ENCODE measurements at places on chromosomes 11 and 22.

DNA sequence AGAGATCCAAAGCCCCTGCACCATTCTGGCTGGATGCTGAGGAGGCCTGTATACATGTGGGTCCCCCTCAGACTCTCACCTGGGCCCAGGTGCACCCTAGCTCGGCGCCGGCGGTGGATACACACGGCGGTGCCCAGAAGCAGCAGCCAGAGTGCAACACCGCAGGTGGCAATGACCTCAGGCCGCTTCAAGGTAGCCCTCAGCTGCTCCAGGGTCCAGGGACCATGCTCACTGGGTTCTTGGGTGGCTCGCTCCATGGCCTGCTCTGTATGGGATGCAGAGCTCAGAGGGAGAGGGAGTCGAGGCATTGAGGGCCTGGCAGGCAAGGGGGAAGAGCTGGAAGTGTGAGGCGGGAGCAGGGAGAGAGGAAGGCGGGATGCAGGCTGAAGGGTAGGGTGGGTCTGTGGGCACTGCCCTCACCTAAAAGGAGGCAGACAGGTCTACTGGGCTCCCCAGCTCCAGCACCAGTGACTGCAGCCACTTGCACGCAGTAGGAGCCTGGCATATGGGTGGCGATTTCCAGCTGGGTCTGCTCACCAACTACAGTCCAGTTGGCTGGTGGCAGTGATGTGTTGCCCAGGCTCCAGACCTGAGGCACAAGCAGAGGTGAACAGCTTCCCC, 3.8 kb downstream of the ROBO4 start:
- H3K27me3 ChIP-seq: peaks cover 19% of the 10 kb centered on the region
- H3K27ac ChIP-seq: no peak overlapping the region
- DNase-seq: no peak
- no peak overlapping the region for H3K4me3 ChIP-seq

GRCh38 chr22:33803371-33804282, 116.6 kb downstream of the LARGE1 start:
- H3K4me1 ChIP-seq: peaks cover 10% of the 10 kb centered on the region
- no peak overlapping the region for H3K4me3 ChIP-seq
- no peak overlapping the region for H3K27ac ChIP-seq
- peaks cover 5% of the 10 kb centered on the region for H3K36me3 ChIP-seq
- H3K27me3 ChIP-seq: no peaks in the 10 kb centered on the region

- H3K27me3 ChIP-seq: peaks cover 26% of the 10 kb centered on the region
- no peak overlapping the region for H3K27ac ChIP-seq
- H3K36me3 ChIP-seq: no peaks in the 10 kb centered on the region
- peaks cover 13% of the 10 kb centered on the region for H3K4me1 ChIP-seq
- no peak for DNase-seq
- H3K4me3 ChIP-seq: no peak overlapping the region
Observed at GRCh38 chr11:46235777-46236688, 41.4 kb upstream of the CREB3L1 start.

DNA sequence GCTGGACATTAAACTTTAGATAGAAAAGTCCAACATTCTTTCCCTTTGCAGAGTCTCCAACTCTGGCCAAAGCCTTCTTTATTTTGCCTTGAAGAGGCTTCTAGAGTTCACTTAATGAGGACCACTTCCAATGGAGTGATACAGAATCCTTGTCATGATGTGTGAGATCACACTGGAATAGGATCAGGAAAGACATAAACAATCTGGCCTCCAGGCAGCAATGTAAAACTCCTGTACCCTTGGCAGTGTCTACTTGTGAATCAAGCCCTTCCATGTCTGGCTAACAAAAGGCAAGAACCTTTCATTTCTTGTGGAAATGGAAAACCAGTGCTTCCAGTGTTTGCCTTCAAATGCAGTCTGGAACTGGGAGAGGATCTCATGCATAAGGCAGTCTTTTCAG, 56.5 kb upstream of the FIBIN start:
- H3K4me3 ChIP-seq: no peak overlapping the region
- no peak overlapping the region for H3K27ac ChIP-seq
- H3K4me1 ChIP-seq: no peaks in the 10 kb centered on the region
- DNase-seq: no peak

DNA sequence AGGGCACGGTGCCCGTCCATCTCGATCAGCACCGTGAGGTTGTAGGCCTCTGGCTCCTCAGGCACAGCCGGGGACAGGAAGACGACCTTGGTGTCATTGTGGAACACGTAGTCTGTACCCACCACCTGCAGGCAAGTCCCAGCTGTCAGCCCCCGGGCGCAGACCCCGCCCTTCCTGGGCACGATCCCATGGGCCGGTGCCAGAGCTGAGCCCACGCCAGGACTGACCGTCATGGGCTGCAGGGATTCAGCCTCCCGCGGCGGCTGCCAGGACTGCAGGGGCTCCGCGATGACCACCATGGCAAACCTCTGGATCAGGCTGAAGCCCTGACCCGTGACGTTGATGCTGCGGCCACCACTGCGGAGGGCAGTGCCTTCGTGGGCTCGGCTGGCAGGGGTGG, 11.8 kb upstream of the MAPK11 start:
- no peaks in the 10 kb centered on the region for H3K36me3 ChIP-seq
- H3K27me3 ChIP-seq: peaks cover 2% of the 10 kb centered on the region
- no peaks in the 10 kb centered on the region for H3K4me1 ChIP-seq
- no peak for DNase-seq

GRCh38 chr22:39287076-39287725, 32.2 kb downstream of the RPL3 start:
- H3K27ac ChIP-seq: peak overlapping the region; percentile 66
- H3K4me1 ChIP-seq: peaks cover 11% of the 10 kb centered on the region
- H3K4me3 ChIP-seq: peak overlapping the region; percentile 35
- peaks cover 2% of the 10 kb centered on the region for H3K36me3 ChIP-seq
- DNase-seq: peak; percentile 53

- H3K4me1 ChIP-seq: no peaks in the 10 kb centered on the region
- H3K36me3 ChIP-seq: no peaks in the 10 kb centered on the region
- DNase-seq: no peak
- no peak overlapping the region for H3K27ac ChIP-seq
Observed at GRCh38 chr11:19727246-19727645, 14.6 kb downstream of the NAV2 start.

DNA sequence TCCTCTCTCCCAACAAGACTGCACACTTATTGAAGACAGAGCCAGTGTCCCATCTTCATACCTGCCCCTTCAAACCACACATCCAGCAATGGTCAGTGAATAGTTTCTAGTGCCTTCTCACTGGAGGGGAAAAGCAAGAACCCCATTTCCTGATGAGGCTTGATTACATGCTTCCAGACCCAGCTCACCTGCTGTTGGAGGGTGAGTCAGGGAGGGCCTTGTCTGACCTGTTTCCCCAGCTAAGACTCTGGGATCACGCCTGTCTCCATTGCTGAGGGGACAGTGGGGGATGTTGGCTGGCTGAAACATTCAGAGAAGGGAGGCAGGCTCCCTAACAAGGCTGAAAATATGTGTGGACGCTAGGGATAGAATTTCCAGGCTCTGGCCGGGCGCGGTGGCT, 27.5 kb upstream of the ZDHHC13 start:
- no peak overlapping the region for H3K27ac ChIP-seq
- H3K27me3 ChIP-seq: peaks cover 15% of the 10 kb centered on the region
- peaks cover 3% of the 10 kb centered on the region for H3K36me3 ChIP-seq

- H3K4me3 ChIP-seq: no peak overlapping the region
- no peak overlapping the region for H3K27ac ChIP-seq
- no peaks in the 10 kb centered on the region for H3K4me1 ChIP-seq
- H3K36me3 ChIP-seq: no peaks in the 10 kb centered on the region
- peaks cover 3% of the 10 kb centered on the region for H3K27me3 ChIP-seq
Observed at GRCh38 chr22:16866167-16866566, 41.0 kb upstream of the XKR3 start.

- H3K36me3 ChIP-seq: no peaks in the 10 kb centered on the region
- H3K4me3 ChIP-seq: no peak overlapping the region
- no peak overlapping the region for H3K27ac ChIP-seq
- peaks cover 3% of the 10 kb centered on the region for H3K4me1 ChIP-seq
- peaks cover 10% of the 10 kb centered on the region for H3K27me3 ChIP-seq
- peak; percentile 53 for DNase-seq
Observed at GRCh38 chr22:38973289-38974169, 8.6 kb upstream of the APOBEC3B start.

DNA sequence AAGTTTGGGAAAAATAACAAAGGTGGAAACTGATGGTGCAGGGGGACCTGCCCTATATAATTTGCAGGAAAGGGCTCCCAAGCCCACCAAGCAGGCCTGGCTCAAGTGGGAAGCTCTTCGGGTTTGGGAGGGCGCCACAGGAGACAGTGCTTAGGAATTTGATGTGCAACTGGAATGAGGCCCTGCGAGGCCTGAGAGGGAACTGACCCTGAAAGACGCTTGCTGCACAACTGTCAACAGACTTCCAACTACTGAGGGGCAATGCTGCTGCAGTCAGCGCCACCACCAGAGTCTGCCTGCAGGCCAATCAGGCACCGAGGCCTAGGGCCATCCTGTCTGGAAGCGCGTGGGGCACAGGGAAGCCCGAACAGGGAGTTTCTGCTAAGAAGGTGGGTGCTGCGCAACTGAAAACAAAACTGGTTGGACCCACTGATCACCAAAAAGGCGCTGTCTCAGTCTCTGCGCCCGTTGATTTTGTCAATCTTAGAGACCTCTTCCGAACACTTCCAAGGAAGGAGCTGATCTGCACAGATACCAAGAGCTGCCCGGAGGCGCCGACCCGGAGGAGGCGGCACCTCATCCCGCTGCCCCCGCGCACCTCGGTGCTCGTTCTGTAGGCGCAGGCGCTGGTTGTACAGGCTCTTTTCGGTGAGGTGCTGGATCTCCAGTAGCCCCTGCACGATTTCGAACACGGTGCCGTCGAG, 667 bp downstream of the DGCR6L start:
- peak overlapping the region; percentile 87 for H3K4me3 ChIP-seq
- DNase-seq: no peak
- no peak overlapping the region for H3K27ac ChIP-seq
- no peaks in the 10 kb centered on the region for H3K27me3 ChIP-seq
- peaks cover 10% of the 10 kb centered on the region for H3K4me1 ChIP-seq

- H3K36me3 ChIP-seq: no peaks in the 10 kb centered on the region
- H3K27me3 ChIP-seq: peaks cover under 1% of the 10 kb centered on the region
- no peaks in the 10 kb centered on the region for H3K4me1 ChIP-seq
- DNase-seq: no peak
- no peak overlapping the region for H3K4me3 ChIP-seq
- H3K27ac ChIP-seq: no peak overlapping the region
Observed at GRCh38 chr11:79087238-79087960, 353.4 kb downstream of the TENM4 start.

GRCh38 chr11:66371627-66372415, at the start of gene SLC29A2:
TSS of gene SLC29A2 (minus strand) at chr11:66371760. CDS start at chr11:66371591, 169 bp downstream.
- no peaks in the 10 kb centered on the region for H3K27me3 ChIP-seq
- H3K4me3 ChIP-seq: peak within 1 kb of the TSS; percentile 81
- peak within 1 kb of the TSS; percentile 47 for H3K27ac ChIP-seq

DNA sequence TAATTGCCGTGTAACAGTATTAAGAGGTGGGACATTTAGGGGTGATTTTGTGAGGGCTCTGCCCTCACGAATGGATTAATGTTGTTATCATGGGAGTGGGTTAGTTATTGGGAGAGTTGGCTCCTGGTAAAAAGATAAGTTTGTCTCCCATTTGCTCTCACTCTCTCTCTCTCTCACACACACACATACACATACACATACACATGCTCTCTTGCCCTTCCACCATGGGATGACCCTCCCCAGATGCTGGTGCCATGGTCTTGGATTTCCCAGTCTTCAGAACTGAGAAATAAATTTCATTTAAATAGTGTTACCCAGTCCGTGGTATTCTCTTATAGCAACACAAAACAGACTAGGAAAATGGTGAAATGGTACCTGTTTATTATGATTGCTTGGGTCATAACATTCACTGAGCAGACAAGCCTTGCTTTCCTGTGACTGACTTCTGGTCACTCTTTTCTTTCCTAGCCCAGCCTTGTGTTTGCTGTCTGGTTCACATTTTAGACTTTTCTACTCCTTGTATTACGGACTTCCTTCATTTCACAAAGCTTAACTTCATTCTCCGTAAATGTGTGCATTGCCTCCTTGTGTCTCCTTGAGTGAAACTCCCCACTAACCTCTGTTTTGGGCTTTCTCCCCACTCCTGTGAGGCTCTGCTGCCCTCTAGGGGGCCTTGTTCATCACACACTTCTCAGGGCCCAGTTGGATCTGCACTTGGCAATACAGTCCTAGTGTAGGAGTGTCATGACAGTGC, 206.5 kb upstream of the CTSC start:
- no peaks in the 10 kb centered on the region for H3K36me3 ChIP-seq
- peaks cover 2% of the 10 kb centered on the region for H3K4me1 ChIP-seq
- H3K27ac ChIP-seq: no peak overlapping the region
- H3K4me3 ChIP-seq: no peak overlapping the region
- DNase-seq: peak; percentile 55

DNA sequence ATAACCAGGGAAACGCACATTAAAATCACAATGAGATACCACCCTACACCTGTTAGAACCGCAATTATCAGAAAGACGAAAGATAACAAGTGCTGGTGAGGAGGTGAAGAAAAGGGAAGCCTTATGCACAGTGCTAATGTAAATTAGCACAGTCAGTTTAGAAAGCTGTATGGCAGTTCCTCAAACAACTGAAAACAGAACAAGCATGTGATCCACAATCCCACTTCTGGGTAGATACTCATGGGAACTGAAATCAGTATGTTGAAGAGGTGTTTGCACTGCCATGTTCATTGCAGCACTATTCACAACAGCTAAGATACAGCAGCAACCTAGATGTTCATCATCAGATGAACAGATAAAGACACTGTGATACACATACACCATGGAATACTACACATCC, 75.0 kb upstream of the CCND1 start:
- H3K27ac ChIP-seq: no peak overlapping the region
- no peaks in the 10 kb centered on the region for H3K36me3 ChIP-seq
- no peak for DNase-seq
- H3K27me3 ChIP-seq: peaks cover 6% of the 10 kb centered on the region
- no peaks in the 10 kb centered on the region for H3K4me1 ChIP-seq

DNA sequence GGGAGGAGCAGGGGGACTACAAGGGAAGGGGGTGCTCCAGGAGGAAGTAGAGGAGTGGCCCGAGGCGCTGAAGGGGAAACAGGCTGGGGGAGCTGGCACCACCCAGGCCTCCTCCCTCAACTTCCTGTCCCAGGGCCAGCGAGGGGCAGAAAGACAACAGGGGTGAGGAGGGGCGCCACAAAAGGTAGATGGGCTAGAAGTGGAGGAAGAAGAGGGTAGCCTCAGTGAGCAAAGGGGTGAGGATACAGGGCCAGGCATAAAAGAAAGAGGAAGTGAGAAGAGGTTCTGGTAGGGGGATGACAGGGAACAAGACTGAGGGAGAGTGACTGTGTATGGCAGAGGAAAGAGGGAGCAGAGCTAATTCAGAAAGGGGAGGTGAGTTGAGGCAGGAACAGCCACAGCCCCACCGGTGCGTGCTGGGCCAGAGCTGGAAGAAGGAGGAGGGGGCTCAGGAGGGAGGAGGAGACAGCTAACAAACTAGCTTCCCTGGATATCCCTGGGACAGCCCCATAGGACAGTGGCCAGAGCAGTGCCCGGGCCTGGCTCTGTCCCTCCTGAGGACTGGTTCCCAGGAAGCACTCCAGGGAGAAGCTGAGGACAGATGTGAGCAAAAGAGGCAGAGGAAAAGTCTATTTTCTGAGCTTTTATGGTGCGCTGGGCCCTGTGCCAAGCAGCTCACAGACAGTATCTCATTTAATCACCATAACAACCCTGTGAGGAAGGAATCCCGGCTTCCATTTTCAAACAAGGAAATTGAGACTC, 8.5 kb downstream of the DCHS1 start:
- no peak overlapping the region for H3K27ac ChIP-seq
- no peak overlapping the region for H3K4me3 ChIP-seq
- no peaks in the 10 kb centered on the region for H3K27me3 ChIP-seq

Measured in memory B cell (primary cell).